Stimulated activated CD8-positive, alpha-beta memory T cell treated with anti-CD3 and anti-CD28 coated beads, Interleukin-12 subunit alpha, Interleukin-12 subunit beta, amount 100 ng/mL, for 1 hour (primary cell): ENCODE measurements at places on chromosomes 16 and 17.

DNA sequence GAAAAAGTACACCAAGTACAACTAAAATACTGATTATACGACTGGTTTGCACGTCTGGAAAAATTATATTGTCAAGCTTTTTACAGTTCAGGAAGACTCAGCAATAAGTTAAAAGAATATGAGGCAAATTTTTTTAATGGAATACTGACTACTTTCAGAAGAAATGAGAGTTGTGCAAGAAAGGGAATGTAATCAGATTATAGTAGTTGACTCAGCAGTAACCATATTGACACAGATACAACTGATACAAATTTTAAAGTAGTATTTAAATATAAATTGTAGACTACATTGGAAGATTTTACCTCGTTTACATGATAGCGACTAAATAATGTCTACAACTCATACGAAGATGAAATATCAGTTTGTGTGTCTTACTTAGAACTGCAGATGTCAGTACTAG lies 16.7 kb downstream of the ASGR2 start:
- DNase-seq: no peak

DNA sequence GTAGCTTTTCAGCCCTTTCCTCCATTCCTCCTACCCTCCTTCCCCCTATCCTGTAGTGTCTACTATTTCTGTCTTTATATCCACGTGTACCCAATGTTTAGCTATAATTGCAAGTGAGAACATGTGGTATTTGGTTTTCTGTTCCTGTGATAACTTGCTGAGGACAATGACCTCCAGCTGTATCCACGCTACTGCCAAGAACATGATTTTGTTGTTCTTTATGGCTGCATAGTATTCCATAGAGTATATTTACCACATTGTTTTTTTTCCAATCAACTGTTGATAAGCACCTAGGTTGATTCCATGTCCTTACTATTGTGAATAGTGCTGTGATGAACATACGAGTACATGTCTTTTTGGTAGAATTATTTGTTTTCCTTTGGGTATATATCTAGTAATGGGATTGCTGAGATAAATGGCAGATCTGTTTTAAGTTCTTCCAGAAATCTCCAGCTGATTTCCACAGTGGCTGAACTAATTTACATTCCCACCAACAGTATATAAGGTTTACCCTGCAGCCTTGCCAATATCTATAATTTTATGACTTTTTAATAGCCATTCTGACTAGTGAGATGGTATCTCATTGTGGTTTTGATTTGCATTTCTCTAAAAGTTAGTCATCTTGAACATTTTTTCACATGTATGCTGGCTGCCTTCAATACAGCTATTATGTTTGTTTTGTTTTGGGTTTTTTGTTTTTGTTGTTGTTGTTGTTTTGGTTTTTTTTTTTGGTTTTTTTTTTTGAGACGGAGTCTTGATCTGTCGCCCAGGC lies 10.9 kb upstream of the COPRS start:
- no peak for DNase-seq

GRCh38 chr17:76951375-76951905 lies 83.2 kb downstream of the MGAT5B start:
- no peak for DNase-seq

- no peak for DNase-seq
These were observed 26.0 kb downstream of the MSI2 start for GRCh38 chr17:57282296-57282695.

DNA sequence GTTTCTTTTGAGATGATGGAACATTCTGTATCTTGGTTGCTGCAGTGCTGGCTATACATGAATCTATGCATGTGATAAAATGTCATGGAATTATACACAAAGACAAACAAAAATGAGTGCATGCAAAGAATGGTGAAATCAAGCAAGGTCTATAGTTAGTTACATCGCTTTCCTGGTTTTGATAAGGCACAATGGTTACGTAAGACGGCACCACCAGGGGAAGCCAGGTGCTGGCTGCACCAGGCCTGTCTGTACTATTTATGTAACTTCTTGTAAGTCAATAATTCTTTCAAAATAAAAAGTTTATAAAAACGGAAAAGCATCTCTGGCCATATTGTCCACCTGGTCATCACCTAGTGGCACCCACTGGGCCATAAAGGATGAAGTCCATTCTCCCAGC lies 46.5 kb downstream of the ARHGAP27 start:
- no peak for DNase-seq

DNA sequence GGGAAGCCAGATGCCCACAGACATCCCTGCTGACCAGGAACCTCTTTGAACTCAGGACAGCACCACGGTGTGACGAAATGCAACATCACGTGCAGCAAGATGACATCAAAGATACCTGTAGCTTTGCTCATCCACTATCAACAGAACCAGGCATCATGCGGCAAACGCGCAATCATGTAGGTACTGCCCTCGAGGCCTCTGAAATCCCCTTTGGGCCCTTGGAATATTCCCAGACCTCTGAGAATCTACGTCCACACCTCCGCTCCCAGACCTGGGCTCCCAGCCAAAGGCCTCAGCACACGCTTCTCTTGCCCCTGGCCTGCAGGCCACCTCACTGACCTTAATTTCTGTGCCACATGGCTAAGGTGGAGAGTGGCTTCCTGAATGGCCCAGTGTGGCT lies 7.3 kb downstream of the CX3CL1 start:
- no peak for DNase-seq

- no peak for DNase-seq
These were observed 29.2 kb upstream of the SLC38A10 start for GRCh38 chr17:81324177-81324850.

GRCh38 chr17:42474276-42474675 lies 15.6 kb downstream of the ATP6V0A1 start:
- DNase-seq: no peak

DNA sequence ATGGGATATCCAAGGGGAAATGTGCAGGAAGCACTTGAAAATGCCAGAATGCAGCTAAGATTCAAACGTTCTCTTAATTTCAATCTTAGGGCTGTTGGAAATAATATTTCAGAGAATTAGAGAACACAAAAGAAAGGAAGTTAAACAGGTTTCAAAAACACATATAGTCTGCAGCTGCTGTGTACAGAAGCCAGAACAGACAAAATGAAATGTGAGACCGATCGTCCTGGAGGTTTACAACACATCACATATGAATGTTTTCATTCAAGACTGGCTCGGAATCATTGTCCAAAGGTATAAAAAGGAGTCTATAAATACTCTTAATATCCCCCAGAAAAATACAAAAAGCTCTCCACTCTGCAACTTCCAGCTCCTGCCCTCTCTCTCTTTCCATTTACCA lies 14.3 kb downstream of the CYTH1 start:
- no peak for DNase-seq

GRCh38 chr17:41390411-41390938 lies 6.9 kb downstream of the KRT31 start:
- no peak for DNase-seq
